Epithelial cell of proximal tubule (primary cell): ENCODE measurements at places on chromosomes 5 and 9. TPM values are rescaled to one million over a fixed set of nuclear protein-coding genes. Genes with fewer than 3 reads are reported as not detected.

- DNase-seq = no peak
These were observed 278.3 kb upstream of the PTGER4 start for GRCh38 chr5:40401284-40402006.

DNA sequence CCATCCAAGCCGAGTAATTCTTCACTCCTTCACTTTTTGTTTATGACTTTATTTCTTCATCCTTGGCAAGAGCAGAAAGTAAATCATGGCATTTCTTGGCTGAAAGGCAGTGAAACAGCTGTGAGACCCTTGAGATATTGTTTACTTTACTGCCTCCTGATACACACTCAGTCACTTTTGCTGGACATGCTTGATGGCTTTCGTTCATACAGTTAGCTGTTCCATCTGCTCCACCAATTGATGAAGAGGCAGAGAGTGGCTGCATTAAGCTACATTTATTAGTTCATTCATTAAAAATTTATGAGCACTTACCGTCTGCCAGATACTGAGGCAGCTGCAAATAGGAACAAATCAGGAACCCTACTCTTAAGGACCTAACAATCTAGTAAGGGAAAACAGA lies 184.4 kb upstream of the OR13F1 start:
- no peak for DNase-seq

- DNase-seq = no peak
These were observed 64.9 kb downstream of the CETN3 start for GRCh38 chr5:90344689-90345088.

DNA sequence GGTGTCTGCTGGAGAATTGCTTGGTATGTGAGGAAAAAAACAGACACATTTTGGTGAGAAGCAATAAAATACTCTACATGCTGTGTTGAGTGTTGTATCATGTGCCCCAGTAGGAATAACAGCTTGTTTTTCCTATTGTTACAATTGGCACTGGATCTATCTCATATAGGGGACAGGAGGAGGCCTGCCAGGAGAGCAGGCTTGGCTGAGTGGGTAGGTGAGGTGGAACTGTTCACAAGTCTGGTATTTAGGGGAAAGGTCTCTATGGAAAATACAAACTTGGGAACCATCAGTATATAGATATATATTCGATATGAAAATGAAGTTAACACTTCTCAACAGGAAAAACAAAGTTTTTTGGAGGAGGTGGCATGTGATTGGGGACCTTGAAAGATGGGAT lies 9.5 kb upstream of the SH3TC2 start:
- no peak for DNase-seq

The SLC9A3 gene
- total RNA-seq = 1.3 and 3.2 TPM in 2 replicates

GRCh38 chr5:85990998-85991397 lies 626.7 kb upstream of the COX7C start:
- DNase-seq = no peak

DNA sequence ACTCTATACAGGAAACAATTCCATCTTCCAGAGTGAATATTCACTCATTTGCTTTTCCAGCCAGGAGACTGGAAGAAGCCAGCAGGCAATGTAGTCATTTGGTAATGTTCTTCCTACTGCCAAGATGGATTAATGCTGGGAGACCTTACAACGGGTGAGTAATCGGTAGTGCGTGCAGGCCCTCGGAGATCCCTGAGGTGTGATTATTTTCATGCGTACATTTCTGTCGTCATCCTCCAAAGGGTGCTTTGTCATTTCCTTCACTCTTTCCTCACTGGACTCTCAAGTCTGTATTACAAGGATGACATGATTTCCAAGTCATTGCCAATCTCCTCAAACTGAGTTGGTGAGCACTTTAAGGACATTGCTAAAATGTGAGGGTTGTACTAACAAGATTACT lies 263.5 kb downstream of the CWC27 start:
- no peak for DNase-seq

DNA sequence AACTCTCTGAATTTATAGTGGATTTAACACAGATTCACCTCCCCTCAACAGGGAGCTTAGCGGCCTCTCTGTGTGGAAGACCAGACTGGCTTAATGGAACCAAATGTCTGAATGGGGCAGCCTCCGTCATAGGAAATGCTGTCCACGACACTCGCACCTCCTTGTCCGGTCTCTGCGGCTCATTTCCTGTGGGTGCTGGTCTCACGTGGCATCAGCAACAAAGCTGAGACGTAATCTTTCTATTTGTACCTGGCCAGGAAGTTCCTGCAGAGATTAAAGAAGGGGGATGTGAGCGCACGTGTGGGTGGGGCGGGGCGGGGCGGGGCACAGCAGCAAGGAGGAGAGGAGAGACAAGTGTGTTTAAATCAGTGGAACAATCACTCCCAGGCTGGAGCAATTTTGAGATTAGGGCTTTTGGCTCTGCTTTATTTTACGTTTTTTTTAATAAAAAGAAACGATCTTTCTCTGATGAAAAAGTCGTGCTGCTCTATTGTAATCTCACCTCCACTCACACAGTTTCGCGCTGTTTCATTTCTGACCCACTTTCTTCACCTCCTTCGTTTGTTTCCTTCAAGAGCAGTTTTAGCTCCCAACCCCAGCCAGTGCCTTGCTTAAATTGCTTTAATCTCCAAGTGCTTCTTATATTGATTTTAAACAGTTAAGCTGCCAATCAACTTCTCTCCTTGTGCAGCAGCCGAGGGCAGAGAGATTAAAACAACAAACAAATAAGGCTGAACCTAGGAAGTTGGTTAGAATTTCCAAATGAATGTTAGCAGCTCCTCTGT lies 132.2 kb upstream of the ASTN2 start:
- no peak for DNase-seq

- DNase-seq = no peak
These were observed 37.0 kb downstream of the SLC38A9 start for GRCh38 chr5:55675119-55675518.

The ZNF883 gene
- 3.4 and 5.3 TPM in 2 replicates for total RNA-seq

- no peak for DNase-seq
These were observed 630.7 kb upstream of the ZNF608 start for GRCh38 chr5:125377141-125377540.

The SVEP1 gene
- total RNA-seq = 0.29 and 0.35 TPM in 2 replicates

- DNase-seq = no peak
These were observed 1.2 kb upstream of the TJP2 start for GRCh38 chr9:69172895-69173294.

The TRAF1 gene
- total RNA-seq = 4.5 and 5.9 TPM in 2 replicates
